Fibroblast of pulmonary artery (primary cell): ENCODE measurements at places on chromosomes 7 and 10.
A peak's percentile ranks its signal among the peaks of the same experiment; 100 is the strongest.

GRCh38 chr7:28908775-28909174, 49.4 kb downstream of the TRIL start:
- no peak for DNase-seq

GRCh38 chr7:39416866-39417265, 149.3 kb upstream of the YAE1 start:
- DNase-seq: no peak

DNA sequence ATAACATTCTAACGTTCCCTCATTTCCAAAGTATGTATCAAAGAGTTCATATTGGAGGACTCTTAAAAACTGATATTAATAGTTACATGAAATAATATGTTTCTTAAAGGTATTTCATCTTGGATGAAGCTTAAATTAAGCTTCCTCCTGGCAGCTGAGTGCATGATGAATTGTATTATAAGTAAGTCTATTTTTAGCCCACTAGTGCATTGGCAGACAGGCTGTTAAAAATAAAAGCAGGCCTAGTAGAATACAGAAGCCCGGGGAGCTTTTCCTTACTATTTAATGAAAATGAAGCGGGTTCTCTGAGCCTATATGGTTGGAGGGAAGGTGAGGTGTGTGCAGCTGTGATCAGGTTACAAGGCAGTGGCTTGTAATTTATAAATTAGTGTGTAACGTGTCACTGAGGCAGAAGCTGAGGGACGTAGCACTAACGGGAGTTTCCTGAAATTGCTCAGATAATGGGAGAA, 130.7 kb upstream of the KMT2E start:
- DNase-seq: peak; percentile 4

GRCh38 chr7:35253710-35254495, at the start of gene TBX20:
TSS of gene TBX20 (minus strand) at chr7:35254100. CDS start at chr7:35253620, 480 bp downstream.
- DNase-seq: peak; percentile 87

- no peak for DNase-seq
Measured at GRCh38 chr10:27599546-27599945, 95.4 kb downstream of the RAB18 start.

DNA sequence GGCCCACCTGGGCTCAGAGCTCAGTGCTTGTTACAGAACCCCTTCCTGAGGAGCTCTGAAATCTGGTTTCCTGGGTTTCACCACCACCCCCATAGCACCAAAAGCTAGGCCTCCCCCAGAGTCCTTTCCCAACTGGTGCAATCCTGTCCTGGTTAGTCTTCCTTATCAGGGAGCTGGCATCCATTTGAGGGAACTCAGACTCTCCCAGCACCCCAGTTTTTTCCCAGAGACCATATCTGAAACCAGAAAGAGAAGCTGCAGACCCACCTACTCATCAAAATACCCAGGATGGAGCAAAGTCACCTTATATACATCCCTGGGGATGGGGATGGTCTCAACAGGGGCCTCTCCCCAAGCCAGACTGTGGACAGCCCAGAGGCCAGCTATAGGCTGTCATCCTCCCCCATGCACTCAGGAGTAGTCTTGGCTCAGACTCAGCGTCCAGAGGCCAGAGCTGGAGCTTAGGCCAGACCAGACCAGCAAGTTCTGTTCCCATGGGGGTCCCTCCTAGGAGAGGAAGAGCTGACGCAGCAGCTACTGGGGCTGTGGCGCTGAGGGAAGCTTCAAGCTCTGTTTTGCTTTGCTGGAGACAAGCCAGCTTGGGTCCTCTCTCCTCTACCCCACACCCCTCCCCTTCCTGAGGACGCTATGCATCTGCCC, 3.0 kb downstream of the TBATA start:
- no peak for DNase-seq

DNA sequence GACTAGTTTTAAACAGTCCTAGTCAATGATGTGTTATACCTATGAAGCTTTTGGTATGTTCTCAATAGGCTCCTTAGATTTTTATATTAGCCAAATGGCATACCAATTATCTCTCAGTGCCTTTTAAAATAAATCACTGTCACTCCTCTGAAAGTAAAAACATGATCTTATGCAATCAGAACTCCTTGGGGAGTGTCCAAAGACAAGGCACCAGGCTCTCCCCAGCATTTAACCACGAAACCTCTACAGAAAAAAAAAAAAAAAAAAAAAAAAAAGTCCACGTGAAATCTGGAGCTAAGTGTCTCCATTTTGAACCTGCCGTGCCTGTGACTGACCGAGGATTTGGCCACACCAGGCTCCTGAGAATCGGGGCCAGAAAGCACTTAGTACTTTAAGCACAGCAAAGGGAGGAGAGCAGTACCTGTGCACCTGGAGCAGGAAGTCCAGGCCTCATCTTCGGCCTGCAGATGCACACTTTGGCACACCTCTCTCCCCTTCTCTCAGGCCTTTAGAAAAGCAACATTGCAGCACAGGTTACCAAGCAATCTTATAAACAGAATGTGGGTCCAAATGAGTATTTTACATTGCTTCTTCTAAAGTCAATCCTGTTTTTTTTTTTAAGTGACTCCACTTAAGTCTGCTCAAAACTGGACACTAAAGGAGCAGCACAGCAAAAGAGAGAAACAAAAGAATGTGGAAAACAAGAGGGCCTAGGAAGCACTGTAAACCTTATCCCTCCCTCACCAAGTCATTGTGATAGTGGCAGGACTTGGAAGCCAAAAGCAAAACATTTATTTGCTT, 1.5 kb downstream of the FAM13C start:
- peak; percentile 25 for DNase-seq

GRCh38 chr7:144842377-144842851, 6.6 kb upstream of the TPK1 start:
- DNase-seq: peak; percentile 79

DNA sequence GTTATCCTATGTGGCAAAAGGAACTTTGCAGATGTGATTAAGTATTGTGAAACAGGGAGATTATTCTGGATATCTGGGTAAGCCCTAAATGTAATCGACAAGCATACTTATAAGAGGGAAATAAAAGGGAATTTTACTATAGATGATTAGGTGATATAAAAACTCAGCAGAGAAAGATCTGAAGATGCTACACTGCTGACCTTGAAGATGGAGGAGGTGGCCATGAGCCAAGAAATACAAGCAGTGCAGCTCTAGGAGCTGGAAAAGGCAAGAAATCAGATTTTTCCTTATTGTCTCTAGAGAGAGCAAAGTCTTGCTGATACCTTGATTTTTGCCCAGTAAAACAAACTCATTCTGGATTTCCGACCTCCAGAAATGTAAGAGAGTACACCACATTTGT, 67.7 kb downstream of the BRAF start:
- no peak for DNase-seq

DNA sequence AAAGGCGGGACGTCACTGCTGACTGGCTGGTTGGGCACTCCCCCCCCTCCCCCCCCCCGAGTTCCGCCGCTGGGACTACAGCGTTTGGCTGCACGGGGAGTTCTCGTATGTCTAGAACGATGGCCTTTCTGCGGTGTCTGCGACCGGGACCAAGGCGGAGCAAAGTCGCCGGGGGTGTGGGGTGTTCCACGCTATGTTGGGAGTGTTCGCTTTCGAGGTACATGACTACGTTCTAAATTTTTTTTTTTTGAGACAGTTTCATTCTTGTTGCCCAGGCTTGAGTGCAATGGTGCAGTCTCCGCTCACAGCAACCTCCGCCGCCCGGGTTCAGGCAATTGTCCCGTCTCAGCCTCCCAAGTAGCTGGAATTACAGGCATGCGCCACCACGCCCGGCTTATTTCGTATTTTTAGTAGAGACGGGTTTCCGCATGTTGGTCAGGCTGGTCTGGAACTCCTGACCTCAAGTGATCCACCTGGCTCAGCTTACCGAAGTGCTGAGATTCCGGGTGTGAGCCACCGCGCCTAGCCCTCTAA, 573 bp upstream of the IDI1 start:
- no peak for DNase-seq

- DNase-seq: no peak
Measured at GRCh38 chr10:22662733-22663330, 51.5 kb downstream of the PIP4K2A start.

DNA sequence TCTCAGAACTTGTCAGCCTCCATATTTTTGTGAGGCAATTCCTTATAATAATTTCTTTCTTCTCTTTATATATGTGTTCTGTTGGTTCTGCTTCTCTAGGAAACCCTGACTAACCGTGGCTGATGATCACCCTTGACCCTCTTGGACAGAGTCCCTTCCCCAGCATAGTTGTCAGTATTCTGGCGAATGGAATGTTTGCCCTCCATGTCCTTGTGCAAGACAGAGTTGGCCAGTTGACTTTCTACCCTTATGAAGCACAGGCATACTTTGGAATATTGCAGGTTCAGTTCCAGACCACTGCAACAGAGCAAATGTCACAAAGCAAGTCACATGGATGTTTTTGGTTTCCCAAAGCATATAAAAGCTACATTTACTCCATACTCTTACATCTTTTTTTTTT, 297.7 kb upstream of the SHH start:
- DNase-seq: no peak

GRCh38 chr10:102624094-102624493, 20.2 kb upstream of the TRIM8 start:
- no peak for DNase-seq

GRCh38 chr10:130500261-130501000, 364.2 kb downstream of the GLRX3 start:
- DNase-seq: no peak

DNA sequence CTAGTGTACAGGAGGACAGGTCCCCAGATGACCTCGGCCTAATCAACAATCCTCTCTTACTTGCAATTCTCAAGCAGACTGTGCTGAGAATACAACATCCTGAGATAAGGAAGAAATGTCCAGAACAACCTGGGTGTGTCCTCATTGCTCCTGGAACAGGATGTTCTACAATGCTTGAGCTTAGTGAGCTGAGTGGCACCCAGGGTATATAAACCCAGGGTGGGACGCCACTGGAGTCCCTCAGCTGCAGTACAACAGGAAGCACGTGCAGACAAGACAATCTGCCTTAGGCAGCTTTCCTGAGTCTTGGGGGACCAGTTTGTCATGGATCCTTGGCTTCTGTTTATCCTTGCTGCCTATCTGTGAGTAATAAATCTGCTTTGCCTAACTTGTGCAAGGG, 27.7 kb upstream of the SLC25A13 start:
- DNase-seq: peak; percentile 6

- DNase-seq: no peak
Measured at GRCh38 chr10:121288864-121289661, 309.2 kb downstream of the FGFR2 start.

DNA sequence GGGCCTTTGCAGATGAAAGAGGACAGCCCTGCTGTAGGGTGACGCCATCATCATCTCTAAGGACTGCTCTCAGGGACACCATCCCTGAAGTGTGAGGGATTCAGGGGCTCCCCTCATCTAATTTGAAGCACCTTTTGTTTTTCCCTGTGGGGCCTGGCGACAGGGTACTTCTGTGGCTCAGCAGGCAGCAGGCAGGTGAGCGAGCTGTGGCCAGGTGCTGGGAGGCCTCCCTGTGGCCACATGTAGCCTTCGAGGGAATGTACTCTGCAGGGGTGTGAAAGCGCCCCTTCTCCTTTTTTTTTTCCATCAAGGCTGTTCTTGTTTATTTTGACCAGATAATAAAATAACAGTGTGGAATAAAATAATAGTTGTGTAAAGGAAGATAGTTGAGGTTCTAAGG, 118.2 kb upstream of the DPP6 start:
- no peak for DNase-seq

DNA sequence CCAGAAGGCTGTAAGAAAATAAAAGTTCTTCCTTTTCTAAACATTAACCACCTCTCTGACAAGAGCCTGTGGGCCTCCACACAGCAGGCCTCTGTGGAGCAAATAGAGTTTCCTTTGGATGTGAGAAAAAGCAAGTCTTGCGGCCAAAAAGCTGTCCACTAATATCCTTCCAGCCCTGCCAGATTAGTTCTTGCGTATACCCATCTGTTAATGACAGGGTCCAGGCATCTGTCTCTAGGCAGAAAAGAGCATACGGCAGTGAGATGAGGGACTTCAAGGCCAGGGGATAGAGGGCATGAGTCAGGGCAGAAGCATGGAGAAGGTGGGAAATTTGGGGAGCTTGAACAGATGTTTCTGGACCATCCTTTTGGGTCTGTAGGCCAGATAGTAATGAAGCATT, 164.9 kb downstream of the NSUN6 start:
- DNase-seq: no peak

- no peak for DNase-seq
Measured at GRCh38 chr7:26375726-26376174, 84.1 kb downstream of the SNX10 start.

GRCh38 chr7:98557538-98558031, 59.5 kb upstream of the NPTX2 start:
- no peak for DNase-seq

- DNase-seq: no peak
Measured at GRCh38 chr7:107166736-107167426, 1.9 kb upstream of the HBP1 start.

DNA sequence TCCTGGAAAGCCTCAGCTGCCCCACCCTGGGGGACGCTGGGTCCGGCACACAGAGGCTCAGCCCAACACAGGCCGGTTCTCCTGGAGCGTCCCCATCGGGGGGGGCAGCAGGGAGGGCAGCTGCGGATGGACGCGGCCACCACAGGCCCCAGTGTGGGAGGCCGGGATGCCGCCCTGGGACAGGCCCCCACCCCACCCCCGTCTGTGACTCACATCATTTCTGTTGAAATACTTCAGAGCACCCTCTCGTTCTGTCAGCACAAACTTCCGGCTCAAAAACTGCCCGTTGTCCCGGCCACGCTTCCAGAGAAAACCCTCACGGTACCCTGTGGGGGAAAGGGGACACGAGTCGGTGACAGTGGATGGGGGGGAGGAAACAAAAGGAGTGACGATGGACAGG, 28.5 kb downstream of the GET4 start:
- DNase-seq: peak; percentile 57

- no peak for DNase-seq
Measured at GRCh38 chr10:22174442-22174841, 43.4 kb downstream of the EBLN1 start.

GRCh38 chr10:81817596-81818170, 57.3 kb upstream of the NRG3 start:
- DNase-seq: no peak

GRCh38 chr10:74925708-74926107, 99.3 kb downstream of the KAT6B start:
- DNase-seq: no peak

- DNase-seq: peak; percentile 95
Measured at GRCh38 chr7:30764030-30764975, 6.9 kb upstream of the MINDY4 start.
